Umbilical cord (tissue), 2 donors: ENCODE measurements at places on chromosomes 12 and 14. TPM values are rescaled to one million over a fixed set of nuclear protein-coding genes. Genes with fewer than 3 reads are reported as not detected.

DNA sequence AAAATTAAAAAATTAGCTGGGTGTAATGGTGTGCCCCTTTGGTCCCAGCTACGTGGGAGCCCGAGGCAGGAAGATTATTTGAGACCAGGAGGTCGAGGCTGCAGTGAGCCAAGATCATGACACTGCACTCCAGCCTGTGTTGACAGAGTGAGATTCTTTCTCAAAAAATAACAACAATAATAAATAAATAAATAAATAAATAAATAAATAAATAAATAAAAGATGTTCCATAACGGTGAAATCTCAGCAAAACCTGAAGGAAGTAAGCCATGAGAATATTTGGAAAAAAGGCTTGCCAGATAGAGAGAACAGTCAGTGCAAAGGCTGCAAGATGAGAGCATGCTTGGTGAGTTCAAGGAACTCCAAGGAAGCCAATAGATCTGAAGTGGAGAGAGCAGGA lies 176.7 kb downstream of the RAD51B start:
- DNase-seq = no peak

TAS2R9 gene
- 1.7 TPM for total RNA-seq

DNA sequence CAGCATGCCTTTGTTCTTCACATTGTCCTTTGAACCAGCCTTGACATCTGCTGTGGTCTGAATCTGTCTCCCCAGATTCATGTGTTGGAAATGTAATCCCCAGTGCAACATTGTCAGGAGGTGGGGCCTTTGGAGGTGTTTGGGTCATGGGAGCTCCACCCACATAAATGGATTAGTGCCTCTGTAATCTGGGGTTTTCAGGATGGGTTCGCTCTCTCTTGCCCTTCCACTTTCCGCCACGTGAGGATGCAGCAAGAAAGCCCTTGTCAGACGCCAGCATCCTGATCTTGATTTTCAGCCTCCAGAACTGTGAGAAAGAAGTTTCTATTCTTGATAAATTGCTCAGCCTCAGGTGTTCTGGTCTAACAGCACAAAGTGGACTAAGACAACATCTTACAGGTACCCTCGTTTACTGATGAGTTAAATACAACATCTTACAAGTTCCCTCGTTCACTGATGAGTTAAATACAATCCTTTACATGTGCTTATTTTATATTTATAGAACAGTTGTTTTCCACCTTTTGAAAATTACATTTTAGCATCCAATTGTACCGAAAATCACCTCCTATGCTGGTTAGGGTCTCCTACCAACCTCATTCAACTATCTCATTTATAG lies 54.4 kb upstream of the RIMBP2 start:
- no peak for DNase-seq

DNA sequence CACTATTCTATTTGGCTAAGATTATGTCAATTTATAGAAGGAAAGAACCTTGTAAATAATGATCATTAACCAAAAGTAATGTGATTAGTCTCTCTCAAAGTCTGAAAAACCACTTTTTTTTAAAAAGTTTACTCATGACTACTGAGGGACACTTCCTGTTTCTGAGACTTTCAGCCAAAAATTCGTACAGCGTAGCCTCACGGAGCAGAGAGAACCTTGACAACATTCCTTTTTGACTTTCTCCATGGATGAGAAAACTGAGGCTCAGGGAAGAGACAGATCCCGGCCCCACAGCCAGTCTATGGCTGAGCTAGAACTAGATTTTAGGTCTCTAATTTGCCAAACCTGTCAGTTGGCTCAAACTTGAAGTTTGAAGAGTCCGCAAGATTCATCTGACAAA lies 68.2 kb downstream of the DAD1 start:
- no peak for DNase-seq

GRCh38 chr12:96078231-96079135 lies 43.1 kb upstream of the LTA4H start:
- peak; percentile 9 for DNase-seq

DNA sequence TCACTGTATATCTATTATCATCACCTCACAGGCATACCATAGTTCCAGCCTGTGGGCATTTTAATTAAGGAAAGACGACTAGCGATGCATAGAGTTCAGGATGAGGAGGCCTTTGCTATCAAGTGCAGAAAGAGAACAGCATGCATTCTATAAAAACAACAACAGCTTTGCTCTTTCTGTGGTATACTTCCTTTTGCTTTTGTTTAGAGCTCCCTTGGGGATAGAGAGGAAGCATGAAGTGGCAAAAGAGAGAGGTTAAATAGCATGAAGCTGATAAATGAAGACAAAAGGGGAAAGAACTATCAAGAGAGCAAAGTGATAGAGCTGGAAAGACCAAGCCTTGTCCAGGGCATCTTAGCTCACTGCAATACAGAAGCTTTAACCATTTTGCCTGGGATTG lies 23.5 kb downstream of the IFNG-AS1 start:
- no peak for DNase-seq

- no peak for DNase-seq
These were observed 272.8 kb downstream of the AKAP6 start for GRCh38 chr14:32601906-32602305.

NXPH4 gene
- not detected for total RNA-seq

SLC25A47 gene
- total RNA-seq = not detected

GRCh38 chr14:61870163-61870562 lies 107.9 kb downstream of the SNAPC1 start:
- no peak for DNase-seq

DPF3 gene
- total RNA-seq = 4.6 TPM

DNA sequence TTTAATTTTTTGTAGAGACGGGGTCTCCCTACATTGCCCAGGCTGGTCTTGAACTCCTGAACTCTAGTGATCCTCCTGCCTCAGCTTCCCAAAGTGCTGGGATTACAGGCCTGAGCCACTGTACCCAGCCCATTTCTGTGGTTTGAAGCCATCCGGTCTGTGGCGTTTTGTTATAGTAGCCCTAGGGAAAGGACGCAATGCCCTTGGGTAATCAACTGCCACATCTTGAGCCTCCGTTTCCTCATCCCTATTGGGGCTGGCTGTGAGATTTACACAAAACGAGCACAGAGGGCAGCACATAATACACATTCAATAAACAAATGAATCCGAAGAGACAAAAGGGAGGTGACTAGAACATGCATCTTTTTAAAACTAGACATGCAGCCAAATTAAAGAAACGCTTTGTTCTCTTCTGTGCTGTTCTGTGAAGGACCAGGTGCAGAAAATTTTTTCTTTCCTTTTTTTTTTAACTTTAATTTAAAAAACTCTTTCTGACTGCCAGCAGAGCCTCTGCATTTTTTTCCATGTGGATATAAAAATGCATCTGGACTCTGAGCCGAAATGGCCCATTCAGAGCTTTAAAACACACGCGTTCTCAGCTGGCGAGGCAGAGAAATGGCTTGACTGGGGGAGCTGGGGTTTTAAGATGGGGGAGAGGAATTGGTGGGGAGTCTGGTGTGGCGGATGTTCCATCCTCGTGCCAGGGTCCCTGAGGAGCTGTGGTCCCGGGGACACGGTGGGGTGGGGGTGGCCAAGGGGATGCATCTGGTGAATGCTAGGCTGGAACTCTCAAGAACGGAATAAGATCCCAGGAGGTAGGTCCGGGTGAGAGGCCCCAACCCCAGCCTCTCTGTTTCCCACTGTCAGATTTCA lies 119.0 kb downstream of the RBM19 start:
- DNase-seq = peak; percentile 26

CLEC6A gene
- total RNA-seq = 3.9 TPM

GRCh38 chr12:54172168-54172567 lies 16.6 kb downstream of the SMUG1 start:
- no peak for DNase-seq

DNA sequence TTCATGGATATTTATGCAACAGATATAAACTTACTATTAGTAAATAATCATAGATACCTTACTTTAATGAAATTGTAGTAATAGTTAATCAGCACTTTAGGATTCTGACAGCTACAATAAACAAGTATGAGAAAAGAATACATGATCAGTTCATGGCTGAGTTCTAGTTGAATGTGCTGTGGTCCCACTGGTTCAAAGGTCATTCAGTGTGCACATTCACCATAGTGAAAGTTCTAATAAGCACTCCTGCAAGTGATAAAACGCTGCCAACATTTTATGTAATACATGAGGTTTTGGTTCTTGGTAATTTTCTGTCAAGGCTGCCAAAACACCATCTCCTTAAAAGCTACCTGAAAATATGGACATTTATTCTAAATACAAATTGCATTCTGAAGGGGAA lies 92.6 kb downstream of the NUMB start:
- DNase-seq = no peak

- no peak for DNase-seq
These were observed 26.8 kb downstream of the CPSF6 start for GRCh38 chr12:69266036-69266635.

PTPN21 gene
- total RNA-seq = 15.4 TPM

SNAPC1 gene
- 20.7 TPM for total RNA-seq

DNA sequence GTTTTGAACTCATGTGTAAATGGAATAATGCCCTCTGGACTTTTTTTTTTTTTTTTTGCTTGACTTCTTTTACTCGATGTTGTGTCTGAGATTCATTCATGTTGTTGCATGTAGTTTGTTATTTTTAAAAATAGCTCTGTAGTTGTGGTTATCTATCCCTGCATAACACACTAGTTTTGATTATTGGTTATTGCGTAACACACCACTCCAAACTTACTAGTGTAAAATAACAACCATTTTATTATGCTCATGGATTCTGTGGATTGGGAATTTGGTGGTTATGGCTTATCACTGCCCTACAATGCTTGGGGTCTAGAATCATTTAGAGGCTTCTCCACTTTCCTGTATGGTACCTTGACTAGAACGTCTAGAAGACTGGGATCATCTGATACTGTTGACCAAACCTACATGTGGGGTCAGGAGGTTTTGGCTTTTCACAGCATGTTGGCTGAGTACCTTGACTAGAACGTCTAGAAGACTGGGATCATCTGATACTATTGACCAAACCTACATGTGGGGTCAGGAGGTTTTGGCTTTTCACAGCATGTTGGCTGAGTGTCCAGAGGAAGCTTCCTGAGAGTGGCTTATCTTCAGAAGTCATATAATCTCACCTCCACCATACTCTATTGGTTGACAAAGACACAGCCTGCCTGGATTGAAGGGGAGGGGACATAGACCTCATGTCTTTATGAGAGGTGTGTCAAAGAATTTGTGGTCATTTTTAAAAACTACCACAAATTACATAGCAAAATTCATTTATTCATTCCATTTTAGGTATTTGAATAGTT lies 11.6 kb downstream of the VRK1 start:
- no peak for DNase-seq

BHLHE41 gene
- 7.9 TPM for total RNA-seq
